ENCODE measurements at places on chromosomes 5 and 9. TPM values are rescaled to one million over a fixed set of nuclear protein-coding genes. Genes with fewer than 3 reads are reported as not detected.

GRCh38 chr5:22249209-22249729, 603.9 kb downstream of the CDH12 start:
- DNase-seq = no peak

GRCh38 chr5:178434851-178435250, 155.3 kb downstream of the COL23A1 start:
- DNase-seq = no peak

DNA sequence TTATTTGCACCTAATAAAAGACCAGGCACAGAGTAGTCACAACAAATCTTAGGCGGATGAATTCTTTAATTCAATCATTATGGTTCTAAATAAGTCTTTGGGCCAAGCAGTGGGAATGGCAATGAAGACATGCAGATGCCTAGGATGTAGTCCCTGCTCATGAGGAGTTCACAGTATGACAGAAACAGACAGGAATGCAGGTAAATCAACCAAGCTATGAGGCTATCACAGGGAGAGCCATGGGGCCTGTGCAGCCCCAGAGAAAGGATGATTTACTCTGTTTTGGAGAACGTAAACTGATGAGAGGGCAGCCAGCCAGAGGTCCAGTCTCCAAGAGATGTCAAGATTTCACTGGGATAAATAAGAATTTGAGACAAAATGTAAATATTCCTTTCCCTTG, 129.4 kb downstream of the TRIM32 start:
- no peak for DNase-seq

DNA sequence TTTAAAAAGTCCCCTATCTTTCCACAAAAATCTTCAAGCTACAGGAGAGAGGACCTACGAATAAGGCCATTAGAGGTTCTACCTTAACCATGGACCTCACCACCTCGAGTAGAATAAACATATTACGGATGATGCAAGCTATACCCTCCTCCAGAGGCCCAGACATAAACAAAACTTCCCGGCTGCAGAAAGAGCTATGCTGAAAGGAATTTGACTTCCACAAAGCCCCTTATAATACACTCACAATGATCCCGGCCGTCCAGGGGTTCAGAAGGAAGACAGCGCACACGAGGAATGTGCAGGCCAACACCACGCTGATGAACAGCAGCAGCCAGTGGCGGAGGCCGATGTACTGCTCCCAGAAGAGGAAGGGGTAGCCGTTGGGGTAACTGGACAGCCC, 59.0 kb downstream of the PTCH1 start:
- no peak for DNase-seq

DNA sequence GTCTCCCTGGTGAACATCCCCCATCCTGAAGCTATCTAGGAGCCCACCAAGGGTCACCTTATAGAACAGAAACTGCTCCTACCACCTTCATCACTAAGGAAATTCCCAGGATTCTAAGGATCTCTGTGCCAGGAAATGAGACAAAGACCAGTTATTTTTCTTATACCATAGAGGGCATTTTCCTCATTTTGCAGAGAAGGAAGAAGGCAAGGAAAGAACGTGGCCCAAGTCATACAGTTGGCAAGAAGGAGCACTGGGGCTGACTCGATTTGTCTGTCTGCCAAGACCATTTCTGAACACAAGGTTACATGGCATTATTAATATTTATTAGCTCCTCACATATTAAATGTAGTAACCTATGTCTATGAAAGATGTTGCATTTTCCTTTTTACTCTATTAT, 49.6 kb upstream of the TNFSF15 start:
- DNase-seq = no peak

DNA sequence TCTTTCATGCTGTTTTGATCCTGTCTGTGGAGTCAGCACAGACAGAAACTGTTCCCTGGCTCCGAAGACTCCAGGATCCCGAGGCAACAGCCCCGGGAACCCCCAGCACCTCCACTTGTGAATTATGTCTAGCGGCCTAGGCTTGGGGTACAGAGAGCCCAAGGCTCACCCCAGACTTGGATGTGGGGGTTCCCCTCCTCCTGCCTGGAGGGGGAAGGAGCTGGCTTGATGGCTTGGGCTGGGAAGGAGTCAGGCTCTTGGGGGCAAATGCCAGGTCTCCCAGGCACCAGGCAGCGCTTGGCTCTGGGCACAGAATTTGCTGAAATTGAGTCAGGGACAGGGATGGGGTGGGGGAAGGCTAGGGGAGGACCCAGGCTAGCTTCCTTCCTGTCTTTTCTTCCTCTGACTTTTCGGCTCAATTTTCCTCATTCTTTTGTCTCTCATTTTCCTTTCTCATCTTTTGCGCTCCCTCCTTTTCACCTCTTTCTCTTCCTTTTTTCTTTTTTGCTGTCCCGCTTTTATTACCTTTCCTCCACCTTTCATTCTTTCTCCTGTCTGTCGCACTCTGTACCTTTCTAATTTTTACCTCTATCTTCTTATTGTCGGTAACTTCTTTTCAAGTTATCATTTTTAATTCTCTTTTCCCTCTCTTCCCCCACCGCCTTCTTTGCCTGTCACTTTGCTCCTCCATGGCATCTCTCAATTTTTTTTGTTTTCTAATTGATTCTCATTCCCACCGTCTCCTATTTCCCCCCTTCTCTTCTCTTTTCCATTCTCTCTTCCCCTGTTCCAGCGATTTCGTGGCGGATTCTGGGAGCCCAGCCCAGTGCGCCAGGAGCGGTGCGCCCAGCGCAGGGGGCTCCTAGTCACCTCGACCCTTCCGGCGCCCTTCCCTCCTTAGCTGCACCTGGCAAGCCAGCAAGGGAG, 10.5 kb downstream of the MSX2 start:
- DNase-seq = no peak

DNA sequence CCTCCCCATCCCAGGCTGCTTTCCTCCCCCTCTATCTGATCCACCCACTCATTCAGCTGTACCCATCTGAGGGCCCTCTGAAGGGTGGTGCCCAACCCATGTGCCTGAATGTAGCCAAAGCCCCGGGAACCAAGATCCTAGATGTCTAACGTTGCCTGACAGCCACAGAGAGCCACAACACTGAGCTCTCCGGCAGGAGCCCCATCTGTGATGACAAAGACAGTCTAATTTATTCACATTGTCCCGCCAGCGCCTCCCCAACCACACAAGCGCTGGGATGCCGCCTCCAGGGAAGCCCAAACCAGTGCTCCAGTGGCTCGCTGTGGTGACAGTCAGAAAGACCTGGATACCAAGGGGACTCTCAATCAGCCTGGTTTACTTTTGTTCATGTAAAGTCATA, 8.4 kb downstream of the IGFBPL1 start:
- no peak for DNase-seq

GRCh38 chr5:2685651-2686272, 65.7 kb downstream of the IRX2 start:
- peak; percentile 16 for DNase-seq

- no peak for DNase-seq
Measured at GRCh38 chr5:79834754-79835714, 145.4 kb downstream of the CMYA5 start.

- DNase-seq = no peak
Measured at GRCh38 chr5:122788996-122789395, 14.1 kb downstream of the SNX2 start.

GRCh38 chr9:134723037-134723436, 81.4 kb downstream of the COL5A1 start:
- DNase-seq = no peak

DNA sequence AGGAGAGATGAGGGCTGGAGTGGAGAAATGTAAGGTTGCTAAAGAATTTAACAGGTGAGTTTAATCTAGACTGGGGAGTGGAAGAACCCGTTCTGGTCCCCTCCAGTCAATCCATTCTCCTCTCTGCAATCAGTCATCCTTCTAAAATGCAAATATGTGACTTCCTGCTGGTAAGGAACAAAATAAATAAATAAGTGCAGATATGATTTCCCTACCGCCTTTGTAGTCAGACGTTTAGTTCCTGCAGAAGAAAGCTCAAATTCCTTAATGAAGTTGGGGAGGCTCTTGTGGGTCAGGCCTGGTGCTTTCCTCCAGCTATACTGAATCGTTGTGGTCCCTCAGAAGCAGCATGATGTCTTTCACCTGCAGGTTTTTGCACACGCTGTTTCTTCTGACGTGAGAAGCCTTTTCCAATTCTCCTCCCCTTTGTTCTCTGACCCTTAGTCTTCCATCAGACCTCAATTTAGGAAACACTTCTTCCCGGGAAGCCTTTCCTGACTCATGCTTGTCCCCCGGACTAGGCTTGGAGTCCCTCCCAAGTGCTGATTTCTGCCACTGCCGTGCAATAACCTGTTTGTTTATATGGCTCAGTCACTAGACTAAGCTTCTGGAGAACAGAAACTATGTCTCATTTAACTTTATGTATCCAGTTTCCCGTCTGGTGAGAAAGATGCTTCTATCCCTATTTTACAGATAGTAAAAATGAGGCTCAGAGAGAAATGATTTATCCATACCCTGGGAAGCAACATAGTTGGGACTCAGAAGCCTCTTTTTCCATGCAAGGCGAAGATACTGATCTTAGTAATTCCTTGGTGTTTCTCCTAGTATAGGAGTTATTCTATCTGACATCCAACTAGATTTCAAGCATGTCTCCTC, 1.3 kb downstream of the ATP6V1G1 start:
- no peak for DNase-seq

DNA sequence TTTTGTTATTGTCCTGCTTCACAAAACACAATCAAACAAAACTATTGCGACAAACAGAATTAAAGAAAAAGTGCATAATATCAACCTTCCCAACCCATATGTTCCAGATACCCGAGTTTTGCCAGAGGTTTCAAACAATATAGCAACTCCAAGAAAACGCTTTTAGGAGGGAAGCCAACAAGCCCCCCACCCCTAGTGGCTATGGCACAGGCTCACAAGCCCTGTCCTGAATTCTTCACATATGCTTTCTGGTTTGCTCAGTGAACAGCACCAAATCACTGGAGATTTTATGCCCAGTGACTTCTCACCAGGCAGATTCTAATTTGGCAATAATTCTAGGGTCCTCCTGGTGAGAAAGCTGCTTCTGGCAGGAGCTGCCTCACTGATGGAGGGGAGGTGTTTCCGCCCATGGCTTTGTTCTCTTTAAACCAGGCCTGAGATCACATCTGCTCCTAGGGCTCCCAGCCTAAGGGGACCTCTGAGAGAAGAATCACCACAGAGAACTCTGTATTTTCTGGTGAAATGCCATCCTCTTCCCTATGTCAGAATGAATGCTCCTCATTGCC, 1982.4 kb downstream of the EFNA5 start:
- peak; percentile 18 for DNase-seq

- no peak for DNase-seq
Measured at GRCh38 chr9:14713187-14713767, 9.3 kb downstream of the CER1 start.

DNA sequence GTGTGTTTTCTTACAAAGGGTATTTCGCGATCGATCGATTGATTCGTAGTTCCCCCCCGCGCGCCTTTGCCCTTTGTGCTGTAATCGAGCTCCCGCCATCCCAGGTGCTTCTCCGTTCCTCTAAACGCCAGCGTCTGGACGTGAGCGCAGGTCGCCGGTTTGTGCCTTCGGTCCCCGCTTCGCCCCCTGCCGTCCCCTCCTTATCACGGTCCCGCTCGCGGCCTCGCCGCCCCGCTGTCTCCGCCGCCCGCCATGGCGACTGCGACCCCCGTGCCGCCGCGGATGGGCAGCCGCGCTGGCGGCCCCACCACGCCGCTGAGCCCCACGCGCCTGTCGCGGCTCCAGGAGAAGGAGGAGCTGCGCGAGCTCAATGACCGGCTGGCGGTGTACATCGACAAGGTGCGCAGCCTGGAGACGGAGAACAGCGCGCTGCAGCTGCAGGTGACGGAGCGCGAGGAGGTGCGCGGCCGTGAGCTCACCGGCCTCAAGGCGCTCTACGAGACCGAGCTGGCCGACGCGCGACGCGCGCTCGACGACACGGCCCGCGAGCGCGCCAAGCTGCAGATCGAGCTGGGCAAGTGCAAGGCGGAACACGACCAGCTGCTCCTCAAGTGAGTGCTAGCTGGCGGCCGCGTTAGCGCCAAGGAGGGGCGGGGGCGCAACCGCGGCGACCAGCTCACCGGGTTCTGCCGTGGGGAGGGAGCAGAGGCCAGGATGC, 480 bp downstream of the LMNB1 start:
- DNase-seq = peak; percentile 75

- no peak for DNase-seq
Measured at GRCh38 chr5:61307611-61308010, 24.4 kb upstream of the ZSWIM6 start.

DNA sequence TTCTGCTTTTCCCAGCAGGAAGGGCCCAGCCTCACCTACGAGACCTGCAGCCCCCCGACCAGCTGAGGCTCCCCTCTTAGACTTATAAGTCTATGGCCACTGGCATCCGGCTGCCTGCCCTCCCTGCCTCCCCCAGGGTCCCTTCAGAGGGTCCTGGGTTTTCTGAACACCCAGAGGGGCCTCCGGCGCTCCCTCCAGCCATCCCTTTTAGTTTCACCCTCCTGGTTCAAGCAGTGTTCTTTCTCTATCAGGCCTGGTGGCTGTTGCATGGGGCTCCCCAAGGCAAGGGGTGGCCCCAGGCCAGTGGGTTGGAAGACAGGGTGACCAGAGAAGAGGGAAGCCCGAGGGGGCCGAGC, 21.8 kb downstream of the GOLGA2 start:
- DNase-seq = no peak

DNA sequence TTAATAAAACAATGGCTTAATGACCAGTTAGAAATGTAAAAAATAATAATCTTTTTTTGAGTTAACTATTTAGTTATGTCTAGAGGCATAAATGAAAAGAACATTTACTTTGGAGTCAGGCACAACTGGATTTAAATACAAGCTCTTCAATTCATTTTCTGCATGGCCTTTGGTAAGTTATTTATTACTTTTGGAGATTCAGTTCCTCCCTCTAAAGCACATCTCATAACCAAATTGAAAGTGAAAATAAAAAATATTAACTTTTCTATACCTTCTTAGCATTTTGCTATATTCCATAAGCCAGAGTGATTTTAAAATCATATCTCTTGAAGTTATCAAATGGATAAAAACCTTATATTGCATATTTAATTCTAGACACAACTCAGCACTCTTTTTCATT, 434.9 kb upstream of the SMARCA2 start:
- DNase-seq = no peak

DNA sequence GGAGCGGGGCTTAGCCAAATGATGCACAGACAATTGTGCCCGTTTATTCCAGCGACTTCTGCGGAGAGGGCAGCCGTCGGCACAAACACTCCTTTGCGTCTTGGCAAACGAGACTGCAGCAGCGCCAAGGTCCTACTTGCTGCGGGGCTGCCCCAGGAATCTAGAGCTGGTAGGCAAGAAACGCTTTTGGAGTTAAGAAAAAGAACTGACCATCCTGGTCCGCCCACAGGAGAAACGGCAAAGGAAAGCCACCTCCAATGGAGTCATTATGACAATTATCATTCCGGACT, 2.3 kb downstream of the RXFP3 start:
- DNase-seq = no peak

GNA14 gene
- 3.3 TPM for polyA plus RNA-seq

ADCY2 gene
- 29.0 TPM for polyA plus RNA-seq

RIC1 gene
- polyA plus RNA-seq = 14.3 TPM

SPINK7 gene
- polyA plus RNA-seq = 0.11 TPM

FREM1 gene
- 23.0 TPM for polyA plus RNA-seq

CAMK2A gene
- polyA plus RNA-seq = 79.9 TPM

CAMSAP1 gene
- polyA plus RNA-seq = 20.7 TPM

ADRA1B gene
- 0.24 TPM for polyA plus RNA-seq

AIF1L gene
- 31.8 TPM for polyA plus RNA-seq
